Daoy (cell line): ENCODE measurements at places on chromosomes 4 and X.

DNA sequence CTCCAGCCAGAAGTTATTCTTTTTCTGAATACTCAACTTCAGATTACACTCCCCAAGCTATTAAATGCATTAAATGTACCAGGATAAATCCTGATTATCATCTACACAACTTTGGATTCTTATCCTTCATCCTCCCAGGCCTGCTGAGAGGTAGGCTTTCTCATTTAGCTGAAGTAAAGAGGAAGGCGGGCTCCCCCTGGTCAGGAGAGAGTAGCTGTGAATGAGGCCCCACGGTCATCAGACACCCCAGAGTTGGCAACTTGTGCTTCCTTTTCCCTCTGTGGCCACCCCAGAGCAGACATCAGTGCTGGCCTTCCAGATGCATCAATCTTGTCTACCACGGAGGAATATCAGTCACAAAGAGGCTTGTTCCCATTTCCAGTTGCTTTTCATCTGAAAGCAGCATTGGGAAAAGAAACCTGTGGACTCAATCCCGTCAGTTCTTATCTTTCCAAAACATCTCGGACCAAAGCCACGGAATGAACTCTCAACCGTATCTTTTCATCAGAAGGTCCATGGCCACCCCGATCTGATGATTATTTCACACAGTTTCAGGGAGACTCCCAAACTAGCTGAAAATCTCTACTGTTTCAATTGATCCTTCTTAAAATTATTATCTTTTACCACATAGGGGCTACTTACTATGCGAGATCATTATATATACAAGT, 79.2 kb downstream of the FBXO8 start:
- no peak for DNase-seq

GRCh38 chrX:5681159-5681558, 547.5 kb downstream of the NLGN4X start:
- no peak for DNase-seq

DNA sequence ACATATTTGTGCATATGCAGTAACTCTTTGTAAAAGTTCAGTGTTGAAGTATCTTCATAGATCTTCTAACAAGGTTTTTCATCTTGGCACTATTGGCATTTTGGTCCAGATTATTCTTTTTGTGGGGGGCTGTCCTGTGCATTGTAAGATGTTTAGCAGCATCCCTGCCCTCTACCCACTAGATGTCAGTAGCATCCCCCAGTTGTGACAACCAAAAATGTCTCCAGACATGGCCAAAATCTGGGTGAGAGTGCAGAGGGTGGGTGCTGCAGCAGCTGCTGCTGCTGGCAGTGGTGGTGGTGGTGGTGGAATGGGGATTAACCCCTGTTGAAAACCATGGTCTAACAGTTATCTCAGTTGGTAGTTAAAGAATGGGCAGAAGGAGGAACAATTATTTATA, 370.0 kb downstream of the GPAT3 start:
- peak; percentile 23 for DNase-seq

DNA sequence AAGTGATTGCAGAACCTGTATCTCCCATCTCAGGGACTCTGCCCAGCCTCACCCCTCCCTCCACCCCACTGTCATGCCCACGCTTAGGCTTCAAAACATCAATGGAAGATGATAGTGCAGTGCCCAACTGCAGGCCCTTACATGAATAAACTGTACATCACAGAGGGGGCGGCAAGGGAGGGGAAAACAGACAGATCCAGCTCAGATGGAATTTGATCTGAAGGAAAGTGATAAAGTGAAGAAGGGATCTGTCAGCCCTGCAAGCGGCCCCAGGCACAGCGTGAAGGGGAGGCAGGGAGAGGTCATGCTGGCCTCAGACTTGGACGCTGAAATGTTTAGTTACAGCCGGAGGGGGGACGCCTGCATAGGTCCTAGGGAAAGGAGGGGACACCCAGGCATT, 38.5 kb downstream of the GYG2 start:
- DNase-seq = no peak

DNA sequence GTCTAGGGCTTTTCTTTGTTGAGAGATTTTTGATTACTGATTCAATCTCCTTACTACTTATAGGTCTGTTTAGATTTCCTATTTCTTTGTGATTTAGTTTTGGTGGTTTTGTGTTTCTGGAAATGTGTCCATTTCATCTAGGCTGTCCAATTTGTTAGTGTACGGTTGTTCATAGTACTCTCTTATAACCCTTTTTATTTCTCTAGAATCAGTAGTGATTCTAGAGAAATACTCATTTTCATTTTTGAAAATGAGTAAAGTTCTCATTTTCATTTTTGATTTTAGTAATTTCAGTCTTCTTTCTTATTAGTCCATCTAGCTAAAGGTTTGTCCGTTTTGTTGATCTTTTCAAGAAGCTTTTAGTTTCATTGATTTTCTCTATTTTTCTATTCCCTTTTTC, 7.5 kb downstream of the IL13RA1 start:
- no peak for DNase-seq

GRCh38 chr4:185713272-185713671, 98.7 kb downstream of the SORBS2 start:
- DNase-seq = peak; percentile 26

DNA sequence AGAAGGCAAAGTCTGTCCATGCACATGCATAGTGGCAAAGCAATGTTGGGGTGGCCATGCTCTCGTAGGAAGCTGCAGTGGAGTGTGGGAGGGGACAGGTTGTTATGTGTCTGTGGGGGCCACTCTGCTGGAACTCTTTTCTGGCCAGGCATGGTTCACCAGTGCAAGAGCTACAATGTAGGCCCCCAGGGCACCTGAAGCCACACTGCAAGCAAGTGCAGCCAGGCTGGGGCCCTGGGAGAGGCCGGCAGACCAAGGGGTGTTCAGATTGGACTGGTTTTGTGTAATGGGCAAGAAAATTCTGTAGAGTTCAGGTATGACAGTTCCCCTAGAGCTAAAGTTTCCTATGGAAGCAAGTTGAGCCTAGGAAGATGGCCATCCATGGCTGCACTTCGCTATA, 97.0 kb upstream of the ZC4H2 start:
- DNase-seq = no peak

GRCh38 chr4:4446434-4446833, 59.5 kb downstream of the NSG1 start:
- DNase-seq = no peak
